ENCODE measurements at places on chromosomes 1 and 21.

DNA sequence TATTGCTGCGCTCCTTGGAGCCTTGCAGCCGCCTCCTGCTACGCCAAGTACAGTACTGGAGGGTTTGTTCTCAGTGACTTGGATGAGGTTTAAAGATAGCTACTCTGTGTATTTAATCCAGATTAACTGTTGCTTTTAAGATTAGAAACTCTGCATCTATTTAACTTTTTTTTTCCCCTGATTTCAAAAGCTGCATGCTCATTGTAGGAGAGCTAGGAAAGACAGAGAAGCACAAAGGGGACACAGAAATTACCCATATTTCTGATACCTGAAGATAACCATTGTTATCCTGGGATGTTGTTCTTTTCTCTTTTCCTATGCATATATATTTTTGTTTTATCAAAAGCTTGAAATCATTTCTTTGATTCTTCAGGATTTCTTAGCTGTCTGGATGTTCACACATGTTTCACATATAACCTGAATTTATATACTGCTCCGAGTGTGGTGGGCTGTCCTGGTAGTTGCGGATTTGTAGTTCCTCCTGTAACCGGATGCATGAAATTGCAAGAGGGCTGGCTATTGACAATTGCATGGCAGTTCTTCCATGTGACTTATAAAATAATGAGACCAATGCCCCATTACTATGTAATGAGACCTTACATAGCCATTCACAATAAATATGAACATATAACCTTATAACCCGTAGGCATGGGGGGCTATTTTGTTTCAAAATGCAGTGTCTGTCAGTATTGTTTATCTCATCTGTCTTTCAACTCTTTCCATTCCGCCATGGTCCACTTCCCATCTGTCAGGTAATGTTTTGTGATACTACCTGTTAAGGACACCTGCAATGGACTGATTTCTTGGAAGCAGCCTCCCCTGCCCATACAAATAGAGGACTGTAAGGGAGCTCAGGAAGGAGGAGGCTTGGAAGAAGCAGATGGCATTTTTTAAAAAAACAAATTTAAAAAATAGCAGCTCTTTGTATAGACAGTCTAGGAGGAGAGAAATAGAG, 1.4 kb downstream of the RAVER2 start:
- DNase-seq, result no peak

DNA sequence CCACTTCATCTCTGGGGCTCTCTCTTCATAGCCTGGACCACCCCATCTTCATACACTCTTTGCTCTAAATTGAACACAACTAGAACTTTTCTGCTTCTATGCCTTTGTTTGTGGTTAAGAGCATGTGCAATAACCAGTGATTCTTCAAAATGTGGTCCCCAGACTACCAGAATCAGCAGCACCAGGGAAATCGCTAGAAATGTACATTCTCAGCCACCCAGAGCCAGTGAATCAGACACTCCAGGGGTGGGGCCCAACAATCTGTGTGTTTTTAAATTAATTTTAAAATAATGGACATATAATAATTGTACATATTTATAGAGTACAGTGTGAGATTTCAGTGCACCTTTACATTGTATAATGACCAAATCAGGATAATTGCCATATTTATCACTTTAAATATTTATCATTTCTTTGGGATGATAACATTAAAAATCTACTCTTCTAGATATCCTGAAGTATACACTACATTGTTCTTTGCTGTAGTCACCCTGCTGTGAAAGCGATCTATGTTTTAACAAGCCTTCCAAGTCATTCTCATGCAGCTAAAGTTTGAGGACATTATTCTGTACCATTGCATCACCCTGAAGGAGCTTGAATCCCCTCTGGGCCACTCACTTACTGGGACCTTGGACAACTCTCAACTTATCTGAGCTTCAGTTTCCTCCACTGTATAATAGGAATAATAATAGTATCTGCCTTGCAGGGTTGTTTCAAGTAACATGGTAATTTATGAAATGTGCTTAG, 10.8 kb downstream of the GRHL3 start:
- no peak for DNase-seq

DNA sequence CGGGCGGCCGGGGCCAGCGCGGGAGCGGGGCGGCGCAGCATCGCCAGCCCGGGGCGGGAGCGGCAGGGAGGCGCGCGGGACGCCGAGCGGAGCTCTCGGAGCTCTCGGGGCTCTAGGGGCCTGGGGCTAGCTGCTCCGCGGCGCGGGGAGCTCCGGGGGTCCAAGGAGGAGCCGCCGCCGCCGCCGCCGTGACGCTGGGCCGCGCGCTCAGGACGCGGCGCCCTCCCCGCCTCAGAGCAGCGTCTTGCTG, 147 bp downstream of the CLSTN1 start:
- no peak for DNase-seq

DNA sequence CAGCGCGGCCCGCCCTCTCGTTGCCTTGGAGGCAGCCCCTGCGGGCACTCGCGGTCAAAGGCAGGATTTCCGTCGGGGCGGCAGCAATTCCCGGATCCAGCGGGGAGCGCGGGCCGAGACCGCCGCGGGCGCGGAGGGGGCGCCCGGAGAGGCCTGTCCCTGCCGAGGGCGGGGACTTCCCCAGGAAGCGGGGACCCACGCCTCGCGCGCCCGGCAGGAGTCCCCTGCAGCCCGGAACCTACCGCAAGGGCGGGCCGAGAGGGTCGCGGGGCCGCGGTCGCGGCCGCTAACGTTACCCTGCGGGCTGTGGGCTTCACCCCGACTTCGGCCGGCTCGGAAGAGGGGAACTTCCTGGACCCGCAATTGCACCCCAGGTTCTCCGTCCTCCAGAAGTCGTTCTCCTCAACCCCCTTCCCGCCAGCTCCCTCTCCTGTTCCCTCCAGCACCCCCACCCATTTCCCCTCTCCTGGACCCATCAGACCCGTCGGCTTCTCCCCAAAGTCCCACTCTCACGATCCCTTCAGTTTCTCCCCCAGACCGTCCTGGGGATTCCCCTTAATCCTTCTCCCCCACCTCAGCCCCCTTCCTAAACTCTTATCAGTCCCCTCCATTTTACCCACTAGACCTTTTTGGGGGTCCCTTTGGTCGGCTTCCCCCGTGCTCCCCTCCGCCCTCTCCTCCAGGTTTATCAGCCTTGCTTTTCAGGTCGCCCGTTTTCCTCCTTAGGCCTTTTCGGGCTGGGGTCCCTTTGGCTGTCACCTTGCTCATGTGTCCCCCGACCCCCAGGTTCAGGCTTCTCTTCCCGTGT, 604 bp downstream of the FGR start:
- DNase-seq, result peak; percentile 69

DNA sequence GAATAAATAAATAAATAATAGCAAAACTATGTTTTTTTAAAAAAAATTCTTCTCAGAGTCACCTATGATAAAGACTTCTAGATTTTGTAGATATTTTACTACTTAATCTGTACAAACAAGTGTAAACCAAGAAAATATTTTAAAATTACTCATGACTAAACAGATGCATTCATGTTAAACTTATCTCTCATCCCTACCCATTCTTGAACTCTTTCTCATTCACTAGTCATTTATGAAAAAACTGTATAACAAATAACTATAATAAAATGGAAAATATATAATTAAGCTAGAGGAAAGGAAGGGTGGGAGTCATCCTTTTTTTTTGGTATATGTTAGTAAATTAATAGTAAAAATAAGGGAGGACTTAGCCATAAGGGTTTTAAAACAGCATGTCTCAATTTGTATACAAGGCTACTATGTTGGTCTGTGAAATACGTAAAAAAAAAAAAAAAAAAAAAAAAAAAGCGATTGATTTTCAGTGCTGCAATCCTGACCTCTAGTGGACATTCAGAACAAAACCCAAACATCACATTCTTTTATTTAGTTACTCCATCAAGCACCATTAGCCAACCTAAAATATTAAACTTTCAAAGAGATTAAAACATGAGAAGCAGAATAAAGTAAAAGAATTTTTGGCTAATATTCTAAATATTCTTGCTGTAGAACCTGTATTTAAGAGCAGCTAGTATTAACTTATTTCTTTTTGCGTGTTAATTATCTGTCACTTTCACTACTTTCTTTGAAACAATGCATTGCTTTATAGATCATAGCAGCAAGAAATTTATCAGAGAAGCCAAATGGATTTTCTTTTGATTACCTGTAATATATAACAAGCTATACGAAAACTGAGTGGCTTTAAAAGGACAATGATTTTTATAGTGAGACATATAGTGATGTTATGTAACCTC, 255.8 kb upstream of the CACYBP start:
- DNase-seq, result no peak

GRCh38 chr1:105027838-105028471, 1278.3 kb downstream of the AMY1C start:
- DNase-seq, result no peak

- no peak for DNase-seq
Measured at GRCh38 chr1:200150721-200151120, 123.2 kb downstream of the NR5A2 start.

DNA sequence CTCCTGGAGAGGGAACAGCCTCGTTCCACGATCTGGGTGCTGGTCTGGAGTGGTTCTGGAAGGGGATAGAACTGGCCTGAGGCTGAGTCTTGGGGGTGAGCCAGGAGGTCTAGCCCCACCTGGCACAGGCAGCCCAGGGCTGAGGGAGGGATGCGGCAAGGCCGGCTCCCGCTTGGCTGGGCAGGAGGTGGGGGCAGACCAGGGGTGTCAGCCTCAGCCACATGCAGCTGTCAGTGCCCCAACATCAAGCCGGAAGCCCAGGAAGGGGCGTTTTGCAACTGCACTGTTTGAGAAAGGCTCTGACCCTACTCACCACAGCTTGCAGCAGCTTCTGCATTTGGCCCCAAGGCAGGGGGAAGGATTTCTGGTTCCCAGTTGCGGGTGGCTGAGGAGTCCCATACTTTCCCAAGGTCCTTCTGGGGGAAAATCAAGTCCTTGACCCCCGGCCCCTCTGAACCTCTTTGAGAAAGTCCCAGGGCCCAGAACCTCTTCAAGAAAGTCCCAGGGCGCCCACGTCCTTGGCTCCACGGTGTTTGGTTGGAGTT, 2.0 kb downstream of the EFHD2 start:
- DNase-seq, result no peak

- no peak for DNase-seq
Measured at GRCh38 chr21:42350318-42350910, 380 bp downstream of the TFF2 start.

DNA sequence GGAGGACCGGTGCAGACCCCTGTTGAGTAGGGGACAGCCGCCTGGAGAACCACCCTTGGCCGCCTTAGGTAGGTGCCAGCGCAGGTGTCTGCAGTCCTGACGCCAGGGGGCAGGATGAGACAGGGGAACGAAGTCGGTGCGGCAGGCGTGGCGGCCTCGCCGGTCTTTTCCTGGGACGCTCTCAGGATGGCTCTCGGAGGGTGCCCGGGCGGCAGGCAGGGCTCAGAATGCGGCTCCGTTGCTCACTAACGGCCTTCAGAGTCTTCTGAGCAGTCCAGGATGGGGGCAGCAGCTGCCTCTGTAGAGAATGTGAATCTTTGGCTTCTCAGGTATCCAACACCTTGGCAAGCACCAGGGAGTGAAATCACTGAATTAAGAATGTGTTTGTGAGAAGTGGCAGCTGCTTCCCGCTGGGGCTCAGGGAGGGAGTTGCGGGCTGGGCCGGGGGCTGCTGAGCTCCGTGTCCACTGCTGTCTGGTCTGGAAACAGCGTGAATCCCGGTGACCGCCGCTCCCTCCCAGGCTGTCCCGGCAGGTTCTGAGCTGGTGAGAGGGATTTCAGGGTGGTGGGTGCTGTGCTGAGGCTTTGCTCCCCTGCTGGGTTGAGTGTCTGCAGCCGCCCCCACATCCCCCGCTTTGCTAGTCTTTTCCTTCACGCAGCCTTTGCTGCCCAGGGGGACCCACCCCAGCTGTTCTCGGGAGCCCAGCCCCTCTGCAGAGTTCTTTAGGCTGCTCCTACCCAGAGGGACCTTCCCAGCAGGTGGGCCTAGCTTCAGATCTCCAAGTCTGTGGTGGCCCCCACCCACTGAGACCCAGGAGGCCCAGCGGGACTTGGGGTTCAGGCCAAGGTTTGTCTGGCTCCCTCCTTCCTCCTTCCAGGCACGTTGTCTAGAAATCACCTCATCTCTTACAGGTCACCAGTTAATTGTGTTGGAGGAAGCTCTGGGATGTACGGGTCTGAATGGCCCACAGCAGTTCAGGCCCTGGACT, 11.1 kb upstream of the C1orf174 start:
- peak; percentile 91 for DNase-seq

DNA sequence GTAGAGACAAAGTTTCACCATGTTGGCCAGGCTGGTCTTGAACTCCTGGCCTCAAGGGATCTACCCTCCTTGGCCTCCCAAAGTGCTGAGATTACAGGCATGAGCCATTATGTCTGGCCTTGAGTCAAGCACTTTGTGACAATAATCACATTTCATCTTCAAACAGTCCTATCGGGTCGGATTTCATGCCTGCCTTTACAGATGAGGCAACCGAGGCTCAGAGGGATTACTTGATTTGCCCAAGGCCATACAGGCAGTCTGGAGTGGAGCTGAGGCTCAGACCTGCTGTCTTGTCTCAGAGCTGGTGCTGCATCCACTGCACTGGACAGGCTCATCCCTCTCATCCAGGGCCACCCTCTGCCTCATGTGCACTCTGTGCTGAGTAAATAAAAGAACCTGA, 26.6 kb downstream of the FAM151A start:
- DNase-seq, result no peak

DNA sequence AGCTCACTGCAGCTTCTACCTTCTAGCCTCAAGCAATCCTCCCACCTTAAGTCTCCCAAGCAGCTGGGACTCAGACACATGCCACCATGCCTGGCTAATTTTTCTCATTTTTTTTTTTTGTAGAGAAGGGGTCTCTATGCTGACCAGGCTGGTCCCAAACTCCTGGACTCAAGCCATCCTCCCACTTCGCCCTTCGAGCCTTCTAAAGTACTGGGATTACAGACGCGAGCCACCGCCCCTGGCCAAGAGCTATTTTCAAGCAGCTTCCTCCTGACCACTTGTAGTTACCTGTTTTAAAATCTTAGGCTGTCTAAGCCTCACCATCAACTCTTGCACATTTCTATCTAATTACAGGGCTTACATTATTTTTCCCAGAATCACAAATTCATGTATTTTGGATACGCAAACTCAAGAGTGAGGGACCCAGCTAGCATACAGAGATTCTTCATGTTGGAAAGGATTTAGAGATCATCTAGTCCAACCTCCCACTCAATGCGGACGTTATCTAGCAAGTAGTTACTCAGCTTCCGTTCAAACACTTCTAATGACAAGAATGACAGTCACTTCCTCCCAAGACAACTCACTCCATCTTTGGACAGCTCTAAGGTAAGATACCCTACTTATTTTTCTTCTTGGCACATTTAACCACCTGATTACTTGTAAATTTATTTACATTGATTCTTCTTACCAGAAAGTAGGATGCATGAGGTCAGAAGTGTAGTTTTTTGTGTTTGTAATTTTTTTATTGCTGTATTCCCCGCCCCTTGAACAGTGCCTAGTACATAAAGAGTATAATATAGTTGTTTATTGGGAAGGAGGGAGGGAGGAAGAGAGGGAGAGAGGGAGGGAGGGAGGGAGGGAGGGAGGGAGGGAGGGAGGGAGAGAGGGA, 65.4 kb downstream of the LUZP1 start:
- no peak for DNase-seq

DNA sequence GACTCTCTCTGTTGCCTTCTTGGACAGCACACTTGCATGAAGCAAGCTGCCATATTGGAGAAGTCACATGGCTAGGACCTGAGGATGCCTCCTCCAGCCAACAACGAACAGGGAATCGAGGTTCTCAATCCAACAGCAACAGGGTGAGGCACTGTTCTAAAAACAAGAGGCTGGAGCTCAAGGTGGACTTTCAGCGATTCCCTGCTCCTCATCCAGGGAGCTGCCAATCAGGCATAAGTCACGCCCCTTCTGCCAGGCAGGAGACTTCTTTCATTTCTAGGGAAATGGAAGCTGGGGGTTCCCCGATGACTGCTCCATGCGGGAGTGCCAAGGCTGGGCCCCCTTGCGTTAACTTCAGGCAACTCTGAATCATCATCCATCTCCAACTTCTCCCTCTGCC, 22.7 kb upstream of the IFNAR1 start:
- no peak for DNase-seq

Data from ecto neural progenitor cell (in vitro differentiated cells).